NCI-H1092 treated with DMSO at 0.1 percent for 48 hours (cell line): ENCODE measurements at places on chromosomes 11 and 22.
A peak's percentile ranks its signal among the peaks of the same experiment; 100 is the strongest.

- DNase-seq = peak; percentile 27
Measured at GRCh38 chr22:19615001-19615461, 90.8 kb upstream of the CLDN5 start.

DNA sequence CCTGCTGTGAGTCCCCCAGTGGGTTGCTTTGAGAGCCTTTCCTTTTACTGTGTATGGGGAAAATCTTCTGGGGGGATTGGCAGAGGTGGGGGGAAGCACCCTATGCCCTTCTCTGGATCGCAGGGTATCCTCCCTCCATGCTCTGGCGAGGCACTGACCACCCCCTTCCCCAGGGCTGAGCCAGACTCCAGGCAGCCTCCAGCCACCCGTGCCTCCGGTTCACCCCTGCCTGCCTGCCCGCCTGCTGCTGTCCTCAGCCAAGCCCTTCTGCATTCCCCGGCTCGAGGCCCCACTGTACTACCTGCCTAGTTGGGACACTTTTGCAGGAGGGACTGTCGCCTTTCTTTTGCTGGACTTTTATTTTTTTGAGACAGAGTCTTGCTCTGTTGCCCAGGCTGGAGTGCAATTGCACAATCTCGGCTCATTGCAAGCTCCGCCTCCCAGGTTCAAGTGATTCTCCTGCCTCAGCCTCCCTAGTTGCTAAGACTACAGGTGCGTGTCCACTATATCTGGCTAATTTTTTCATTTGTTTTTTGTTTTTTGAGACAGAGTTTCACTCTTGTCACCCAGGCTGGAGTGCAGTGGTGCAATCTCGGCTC, 23.8 kb upstream of the TP53I11 start:
- no peak for DNase-seq

- DNase-seq = no peak
Measured at GRCh38 chr11:11866203-11866602, 24.4 kb downstream of the USP47 start.

DNA sequence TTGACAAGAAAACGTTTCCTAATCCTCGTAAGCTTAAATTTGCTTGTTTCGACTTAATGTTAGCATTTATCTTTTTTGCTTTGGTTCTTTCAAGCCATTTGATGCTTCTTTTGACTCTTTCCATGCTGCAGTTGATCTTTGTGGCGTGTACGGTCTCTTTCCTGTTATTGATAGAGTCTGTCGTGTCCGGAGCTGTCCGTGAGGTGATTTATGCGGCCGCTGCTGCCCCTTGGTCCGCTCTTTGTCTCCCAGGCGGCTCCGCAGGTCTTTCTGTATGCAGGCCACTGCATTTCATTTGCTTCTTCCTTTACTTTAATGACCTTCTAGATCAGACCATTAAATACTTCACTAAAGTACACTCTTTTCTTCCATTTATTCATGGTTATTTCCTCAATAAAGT, 50.3 kb downstream of the TBC1D22A start:
- DNase-seq = no peak

DNA sequence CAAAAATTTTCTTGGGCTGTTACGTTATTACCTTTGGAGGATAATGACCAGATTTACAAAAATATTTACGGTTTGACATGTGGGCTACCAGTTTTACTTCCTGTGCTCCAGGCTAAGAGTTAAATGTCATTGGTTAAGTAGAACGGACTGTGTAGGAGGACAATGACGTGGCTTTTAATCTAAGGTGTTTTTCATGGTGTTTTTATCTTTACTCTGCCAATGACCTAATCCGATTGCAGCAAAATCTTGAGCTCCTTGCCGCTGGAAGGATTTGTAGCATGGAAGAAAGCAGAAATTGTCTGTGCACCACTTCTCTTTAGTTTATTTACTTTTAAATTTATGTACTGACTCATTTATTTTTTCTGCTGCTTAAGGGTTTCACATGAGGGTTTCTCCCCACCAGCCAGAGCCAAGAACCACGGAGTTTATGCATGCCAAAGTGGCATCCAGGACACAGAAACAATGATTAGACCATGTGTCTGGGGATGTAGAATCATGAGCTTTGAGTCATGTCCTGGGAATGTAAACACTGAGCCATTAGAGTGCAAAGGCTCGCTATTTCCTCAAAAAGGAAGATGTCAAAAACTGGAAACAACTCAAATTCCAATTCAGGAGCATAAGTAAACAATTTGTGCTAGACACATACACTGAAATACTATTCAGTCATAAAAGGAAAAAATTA, 1.9 kb upstream of the CARD16 start:
- DNase-seq = no peak

DNA sequence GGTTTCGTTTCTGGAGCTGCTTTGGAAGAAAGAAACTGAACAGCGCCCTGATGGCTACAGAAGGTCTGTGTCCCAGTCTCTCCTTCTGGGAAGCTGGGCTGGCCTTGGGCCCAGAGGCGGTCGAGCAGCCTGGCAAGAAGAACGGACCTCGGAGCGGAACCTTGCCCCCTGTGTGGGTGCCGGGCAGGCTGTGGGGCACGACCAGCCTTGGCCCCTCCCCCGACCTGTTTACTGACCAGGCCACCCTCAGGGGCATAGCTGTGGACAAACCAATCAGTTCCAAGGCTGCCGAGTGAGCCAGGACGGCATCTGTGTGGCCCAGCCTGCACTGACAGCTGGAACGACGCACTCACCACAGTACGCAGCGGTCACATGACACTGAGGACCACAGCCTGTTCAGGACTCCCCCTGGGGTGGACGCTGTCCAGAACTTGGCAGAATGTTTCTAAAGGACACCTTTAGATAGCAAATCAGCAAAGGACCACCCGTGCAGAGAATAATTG, 7.2 kb downstream of the PIM3 start:
- DNase-seq = no peak

GRCh38 chr11:6604081-6604626, 580 bp downstream of the ILK start:
- peak; percentile 48 for DNase-seq

DNA sequence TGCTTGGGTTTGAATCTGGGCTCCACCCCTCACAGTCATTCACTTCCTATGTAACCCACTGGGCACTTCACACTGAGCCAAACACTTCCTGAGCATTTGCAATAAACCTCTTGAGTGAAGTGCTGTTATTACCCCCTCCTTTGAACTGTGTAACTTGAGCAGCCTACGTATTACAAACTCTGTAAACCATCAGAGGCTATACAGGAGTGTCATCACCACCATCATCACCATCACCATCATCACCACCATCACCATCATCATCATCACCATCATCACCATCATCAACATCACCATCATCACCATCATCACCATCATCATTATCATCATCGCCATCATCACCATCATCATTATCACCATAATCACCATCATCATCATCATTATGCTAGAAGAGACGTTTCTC, 18.4 kb downstream of the RTL6 start:
- no peak for DNase-seq

GRCh38 chr11:43034341-43034740, 277.5 kb upstream of the API5 start:
- no peak for DNase-seq

GRCh38 chr11:75955443-75955842, 140.4 kb downstream of the UVRAG start:
- no peak for DNase-seq

DNA sequence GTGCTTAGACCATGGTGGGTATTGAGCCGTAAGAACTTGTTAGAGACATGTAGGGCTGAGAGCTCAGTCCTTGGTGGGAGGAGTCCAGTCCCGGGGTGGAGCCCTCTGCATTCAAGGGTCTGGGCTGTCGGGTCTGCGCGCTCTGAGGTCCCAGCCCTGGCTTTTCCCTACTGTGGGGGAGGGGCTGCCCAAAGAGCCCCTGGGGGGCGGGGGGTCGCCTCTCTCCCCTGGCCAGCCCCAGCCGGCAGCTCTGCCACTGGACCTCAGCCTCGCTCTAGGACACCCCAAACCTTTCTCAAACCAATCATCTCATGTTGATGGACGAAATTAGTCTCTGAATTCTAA, 1006.4 kb downstream of the BRD1 start:
- no peak for DNase-seq

DNA sequence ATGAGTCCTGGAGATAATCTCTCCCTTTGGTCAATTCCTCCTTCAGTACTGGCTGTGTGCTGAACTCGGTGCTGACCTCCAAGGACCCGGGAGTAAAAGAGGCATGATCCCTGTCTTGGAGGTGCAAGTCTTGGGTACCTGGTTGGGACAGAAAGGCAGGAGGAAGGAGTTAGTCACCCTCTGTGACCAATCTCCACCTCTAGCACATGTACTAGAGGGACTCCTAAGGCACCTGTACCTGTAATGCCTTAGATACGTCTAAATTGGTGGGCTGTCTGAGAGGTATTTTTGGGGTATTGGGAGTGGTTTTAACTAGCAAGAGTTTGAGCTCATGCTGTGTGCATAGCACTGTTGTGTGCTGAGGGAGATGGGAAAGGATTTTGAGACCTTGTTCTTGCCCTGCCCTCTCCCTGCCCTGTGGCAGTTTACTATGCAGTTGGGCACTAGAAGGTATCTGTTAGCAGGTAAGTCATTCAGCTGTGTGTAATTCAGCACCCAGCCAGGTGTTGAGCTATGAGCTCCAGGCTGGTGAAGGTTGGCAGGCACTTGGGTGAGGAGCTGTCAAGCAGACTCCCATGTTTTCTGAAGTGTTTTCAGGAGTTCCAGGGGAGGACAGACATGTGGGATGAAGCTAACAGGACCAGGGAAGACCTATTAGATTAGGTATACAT, 2.5 kb downstream of the PANX1 start:
- DNase-seq = no peak

DNA sequence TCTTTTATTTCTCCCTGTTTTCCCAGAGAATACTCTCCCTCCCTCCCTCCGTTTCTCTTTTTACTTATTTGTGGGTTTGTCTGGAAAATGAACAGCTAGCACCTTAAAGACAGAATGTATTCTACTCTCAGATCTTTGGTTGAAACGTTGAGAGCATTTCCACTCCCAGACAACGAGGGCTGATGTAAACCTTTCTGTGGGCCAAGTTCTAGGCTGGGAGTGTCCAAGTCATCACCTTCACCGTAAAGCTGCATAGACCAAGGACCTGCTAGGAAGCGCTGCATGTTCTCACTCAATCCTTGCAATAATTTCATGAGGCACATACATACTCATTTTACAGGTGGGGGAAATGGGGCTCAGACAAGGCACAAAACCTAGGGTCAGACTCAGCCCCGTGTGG, 32.4 kb downstream of the MYH9 start:
- DNase-seq = no peak

- no peak for DNase-seq
Measured at GRCh38 chr22:31950226-31950625, 5.9 kb downstream of the YWHAH start.

GRCh38 chr22:22616636-22617035, 27.8 kb upstream of the GGTLC2 start:
- DNase-seq = no peak

DNA sequence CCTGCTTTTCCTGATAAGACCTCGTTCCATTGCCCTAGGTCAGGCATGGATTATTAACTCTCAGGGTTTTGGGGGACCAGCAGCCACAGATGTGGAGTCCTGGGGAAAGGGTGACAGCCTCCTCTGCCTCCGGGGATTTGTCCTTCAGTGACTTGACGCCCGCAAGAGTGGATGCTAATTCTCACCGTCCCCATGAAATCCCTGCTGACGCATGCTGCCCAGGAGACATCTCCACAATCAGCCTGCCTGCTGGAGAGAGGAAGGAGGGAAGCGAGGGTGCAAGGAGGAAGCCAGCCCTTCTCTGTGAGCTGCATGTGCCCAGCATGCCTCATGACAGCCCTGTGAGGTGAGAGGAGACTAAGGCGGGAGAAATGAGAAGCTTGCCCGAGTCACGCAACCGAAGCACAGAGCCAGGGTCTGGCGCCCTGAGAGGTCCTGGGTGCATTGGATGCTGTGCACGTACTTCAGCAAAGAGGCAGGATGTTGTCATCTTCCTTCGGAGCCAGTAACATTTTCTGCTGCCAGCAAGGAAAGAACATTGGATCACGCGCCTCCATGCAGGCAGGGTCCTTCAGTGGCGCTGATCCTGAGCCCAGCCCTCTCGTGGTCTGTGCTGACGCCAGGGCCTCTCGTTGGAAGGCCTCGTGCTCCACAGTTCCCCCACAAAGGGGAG, 27.3 kb upstream of the KRTAP5-6 start:
- DNase-seq = no peak

DNA sequence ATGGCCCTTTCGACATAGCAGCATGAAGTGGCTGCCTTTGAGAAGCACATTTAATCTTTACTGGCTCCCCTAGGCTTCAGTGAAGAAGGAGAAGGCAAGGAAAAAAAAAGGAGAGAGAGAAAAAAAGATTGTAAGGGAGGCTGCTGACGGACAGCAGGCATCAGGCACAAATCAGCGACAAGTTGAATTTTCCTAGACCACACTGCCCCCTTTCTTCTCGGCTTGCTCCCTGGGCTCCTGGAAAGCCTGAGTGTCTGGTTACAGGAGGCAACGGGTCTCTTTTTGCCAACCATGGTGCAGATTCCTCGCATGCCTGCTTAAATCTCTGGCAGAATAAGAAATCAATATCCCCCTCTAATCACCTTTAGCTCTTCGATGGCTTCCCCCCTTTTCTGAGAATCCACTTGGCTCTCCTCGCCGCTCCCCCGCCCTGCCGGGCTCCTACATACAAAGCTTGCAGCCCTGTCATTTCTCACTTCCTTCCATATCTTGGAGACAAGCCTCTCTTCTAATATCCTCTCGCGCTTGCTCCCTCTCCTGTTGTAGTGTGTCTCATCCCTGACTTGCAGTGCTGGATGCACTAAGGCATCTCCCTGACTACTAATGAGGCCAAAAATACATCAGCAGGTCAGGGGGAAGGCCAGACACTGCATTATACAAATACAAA, 14.3 kb downstream of the BLID start:
- peak; percentile 98 for DNase-seq

- DNase-seq = no peak
Measured at GRCh38 chr11:2567026-2567671, 122.3 kb downstream of the KCNQ1 start.

GRCh38 chr11:118186346-118187107, 10.1 kb upstream of the SCN2B start:
- DNase-seq = no peak

- no peak for DNase-seq
Measured at GRCh38 chr11:63845911-63846310, 7.0 kb downstream of the MARK2 start.

DNA sequence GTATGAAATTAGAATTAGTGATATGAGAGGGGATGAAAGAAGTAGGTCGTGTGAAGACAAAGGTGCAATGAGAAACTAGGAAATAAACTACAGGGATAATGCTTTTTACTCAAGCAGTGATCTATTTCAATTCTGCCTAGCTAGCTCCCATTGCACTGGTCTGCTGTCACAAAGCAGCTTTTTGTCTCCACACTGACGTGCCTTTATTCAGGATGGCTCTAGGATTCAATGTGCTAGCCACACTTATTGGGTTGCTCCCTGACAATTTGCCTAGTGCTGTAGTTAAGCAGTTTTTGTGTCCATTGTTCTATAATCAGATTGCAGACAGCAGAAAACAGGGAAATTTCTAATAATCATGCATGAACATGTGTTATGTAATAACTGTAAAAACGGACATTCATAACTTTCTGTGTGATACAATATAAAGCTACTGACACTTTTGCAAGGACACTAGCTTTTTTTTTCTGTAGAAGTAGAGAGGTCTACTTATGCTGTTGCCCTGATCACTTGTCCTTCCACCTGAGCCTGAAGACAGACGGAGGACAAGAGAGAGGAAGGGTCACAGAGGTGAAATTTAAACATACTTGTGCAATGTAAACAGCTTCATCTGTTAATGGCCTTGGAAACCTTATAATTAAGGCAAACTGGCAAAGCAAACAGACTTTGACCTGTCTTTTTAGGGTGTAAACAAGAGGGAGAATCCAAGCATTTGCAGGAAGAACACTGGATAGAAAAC, 269.6 kb downstream of the LRRC4C start:
- no peak for DNase-seq
